ENCODE measurements at places on chromosomes 5 and 9.

DNA sequence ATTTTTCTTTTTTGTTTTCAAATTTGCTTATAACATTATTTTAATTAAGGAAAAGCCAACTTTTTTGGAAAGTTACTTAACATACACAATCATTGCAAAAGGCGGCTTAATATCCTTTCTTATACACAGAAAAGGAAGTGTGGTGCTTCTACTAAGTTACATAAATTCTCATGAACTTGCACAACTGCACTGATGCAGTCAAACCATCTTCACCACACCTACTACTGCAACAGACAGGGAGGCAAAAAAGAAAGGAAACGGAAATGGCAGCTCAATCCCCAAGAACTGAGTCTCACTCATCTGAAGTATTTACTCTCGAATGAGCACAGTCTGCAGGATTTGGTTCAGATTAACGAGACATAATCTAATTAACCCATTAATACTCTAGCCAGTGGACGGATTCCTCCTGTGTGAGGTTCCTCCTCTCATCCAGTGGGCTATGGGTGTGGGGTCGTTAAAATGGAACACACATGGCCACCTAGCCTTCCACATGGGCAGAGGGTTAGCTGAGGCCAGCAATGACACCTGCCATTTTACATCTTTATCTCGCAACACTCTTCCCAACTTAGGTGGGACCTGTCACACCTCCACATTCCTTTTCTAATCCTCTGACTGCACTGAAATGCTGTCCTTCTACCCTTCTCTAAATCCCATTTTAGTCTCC, 30.0 kb downstream of the GOLM1 start:
- no peak for DNase-seq

- no peak for DNase-seq
Observed at GRCh38 chr5:116037236-116037822, 5.1 kb downstream of the ARL14EPL start.

DNA sequence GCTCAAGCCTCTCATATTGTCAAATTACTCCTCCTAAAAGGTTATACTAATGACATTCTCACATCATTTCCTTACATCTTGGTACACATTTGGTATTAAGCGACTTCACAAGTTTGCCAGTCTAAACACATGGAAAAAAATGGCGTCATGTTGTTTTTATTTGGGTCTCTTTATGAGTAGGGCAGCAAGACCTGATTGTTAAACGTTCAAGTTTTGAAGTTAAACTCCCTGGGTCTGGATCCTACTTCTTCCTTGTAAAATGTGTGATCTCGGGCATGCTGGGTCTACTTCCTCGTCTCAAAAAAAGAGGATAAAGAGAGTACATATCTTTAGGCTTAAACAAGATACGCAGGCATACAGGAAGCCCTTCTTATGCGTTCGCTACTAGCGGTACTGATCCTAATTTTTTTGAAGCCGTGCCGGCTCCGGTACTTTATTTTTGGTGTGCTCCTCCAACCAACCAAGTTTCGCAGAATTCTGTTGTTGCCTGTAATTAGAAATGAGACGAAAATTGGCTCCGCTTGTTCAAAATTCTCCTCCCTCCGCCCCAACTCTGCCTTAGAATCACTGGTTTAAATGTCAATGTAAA, 596 bp upstream of the CDC37L1 start:
- DNase-seq, result no peak

- DNase-seq, result peak; percentile 11
Observed at GRCh38 chr5:127229185-127229889, 61.3 kb upstream of the MEGF10 start.

DNA sequence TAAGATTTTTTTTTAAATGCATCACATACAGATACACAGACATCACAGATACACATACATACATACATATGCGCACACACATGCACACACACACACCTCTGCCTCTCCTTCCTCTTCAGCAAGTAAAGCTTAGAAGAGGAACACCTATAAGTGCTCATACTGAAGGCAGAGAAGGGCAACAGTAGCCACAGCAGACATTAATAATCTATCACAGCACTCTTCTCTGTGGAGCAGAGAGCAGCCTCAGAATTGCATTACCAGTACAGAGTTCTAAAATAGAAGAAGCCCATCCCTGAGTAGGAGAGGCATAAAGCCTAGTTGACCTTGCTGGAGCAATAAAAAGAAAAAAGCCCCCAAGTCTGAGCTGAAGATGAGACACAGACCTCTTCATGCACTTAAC, 110.6 kb downstream of the MLLT3 start:
- no peak for DNase-seq

- DNase-seq, result no peak
Observed at GRCh38 chr5:78126536-78126935, 168.0 kb downstream of the AP3B1 start.

DNA sequence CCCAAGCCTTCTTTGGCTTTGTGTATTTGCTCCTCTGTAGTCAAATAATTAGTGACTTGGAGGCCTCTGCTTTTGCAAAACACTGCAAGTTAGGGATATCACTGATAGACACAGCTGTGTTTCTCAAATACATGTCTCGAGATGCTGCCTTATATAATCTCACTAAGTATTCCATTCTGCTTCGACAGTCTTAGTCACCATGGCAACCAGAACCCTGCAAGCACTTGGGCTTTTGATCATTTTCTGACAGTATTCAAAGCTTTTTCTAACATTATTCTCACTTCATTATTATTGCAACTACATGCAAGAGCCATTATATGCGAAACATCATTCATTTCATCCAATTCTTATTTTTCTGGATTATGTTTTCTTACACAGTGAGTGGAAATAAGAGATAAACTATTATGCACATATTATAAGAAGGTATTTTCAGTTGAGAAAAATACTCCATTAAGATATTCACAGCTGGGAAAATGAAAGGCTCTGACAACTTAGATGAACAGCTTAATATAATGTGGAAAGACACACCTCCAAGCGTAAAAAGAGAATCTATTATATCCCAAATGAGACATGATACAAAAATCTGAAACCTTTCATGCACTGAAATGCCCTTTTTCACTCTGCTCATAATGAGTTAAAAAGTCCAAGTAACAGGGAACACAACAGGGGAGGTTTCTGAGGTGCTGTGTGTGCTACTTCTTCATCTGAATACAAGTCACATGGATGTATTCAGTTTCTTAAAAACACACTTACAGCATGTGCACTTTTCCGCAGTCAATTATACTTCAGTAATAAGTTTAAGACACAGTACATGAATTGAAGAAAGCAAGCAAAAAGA, 93.9 kb downstream of the SCAI start:
- DNase-seq, result no peak

GRCh38 chr9:128098297-128099230, 29.0 kb downstream of the PTGES2 start:
- DNase-seq, result peak; percentile 42

GRCh38 chr9:106974341-106974740, 111.4 kb downstream of the ZNF462 start:
- DNase-seq, result no peak

Measured in stimulated activated CD4-positive, alpha-beta T cell treated with anti-CD3 and anti-CD28 coated beads, Interleukin-12 subunit alpha, Interleukin-12 subunit beta, amount 100 ng/mL, for 24 hours (primary cell).